ENCODE measurements at places on chromosomes 6 and 20.

- no peak for DNase-seq
These were observed 7.5 kb downstream of the TRAF3IP2 start for GRCh38 chr6:111598181-111598580.

DNA sequence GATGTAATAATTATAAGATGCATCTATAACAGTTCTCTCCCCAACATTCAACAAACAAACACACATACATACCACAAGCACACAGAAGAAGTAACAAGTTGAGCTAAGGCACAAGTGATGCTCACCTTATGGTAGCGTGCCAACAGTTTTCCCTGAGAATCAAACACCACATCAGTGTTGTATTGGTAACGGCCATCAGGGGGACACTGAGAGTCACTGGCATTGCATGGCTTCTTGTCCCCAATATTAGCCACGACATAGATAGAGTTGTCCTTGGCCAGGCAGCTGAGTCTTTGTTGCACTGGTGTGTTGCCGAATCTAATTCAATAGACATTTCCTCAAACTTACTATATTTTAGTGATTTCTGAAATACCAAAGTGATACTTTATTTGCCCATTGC, 14.8 kb upstream of the VNN1 start:
- DNase-seq: no peak

- no peak for DNase-seq
These were observed 153.7 kb downstream of the MOXD1 start for GRCh38 chr6:132247381-132248159.

DNA sequence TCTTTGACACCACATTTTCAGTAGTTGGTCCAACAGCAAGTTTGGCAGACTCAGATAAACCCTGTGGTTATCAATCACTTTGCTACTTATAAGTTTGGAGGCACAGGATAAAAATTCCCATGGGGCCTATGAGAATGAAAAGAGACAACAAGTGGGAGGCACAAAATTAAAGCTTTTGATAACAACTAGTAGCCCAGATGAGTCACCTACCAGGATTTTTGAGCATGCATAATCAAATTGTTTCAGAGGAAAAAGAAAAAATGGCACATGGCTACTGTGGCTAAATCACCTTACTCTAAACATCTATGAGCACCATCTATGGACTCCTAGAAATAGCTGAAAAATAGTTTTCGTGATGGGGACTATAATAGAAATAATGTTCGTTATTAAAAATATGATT, 40.8 kb upstream of the BMP5 start:
- no peak for DNase-seq

DNA sequence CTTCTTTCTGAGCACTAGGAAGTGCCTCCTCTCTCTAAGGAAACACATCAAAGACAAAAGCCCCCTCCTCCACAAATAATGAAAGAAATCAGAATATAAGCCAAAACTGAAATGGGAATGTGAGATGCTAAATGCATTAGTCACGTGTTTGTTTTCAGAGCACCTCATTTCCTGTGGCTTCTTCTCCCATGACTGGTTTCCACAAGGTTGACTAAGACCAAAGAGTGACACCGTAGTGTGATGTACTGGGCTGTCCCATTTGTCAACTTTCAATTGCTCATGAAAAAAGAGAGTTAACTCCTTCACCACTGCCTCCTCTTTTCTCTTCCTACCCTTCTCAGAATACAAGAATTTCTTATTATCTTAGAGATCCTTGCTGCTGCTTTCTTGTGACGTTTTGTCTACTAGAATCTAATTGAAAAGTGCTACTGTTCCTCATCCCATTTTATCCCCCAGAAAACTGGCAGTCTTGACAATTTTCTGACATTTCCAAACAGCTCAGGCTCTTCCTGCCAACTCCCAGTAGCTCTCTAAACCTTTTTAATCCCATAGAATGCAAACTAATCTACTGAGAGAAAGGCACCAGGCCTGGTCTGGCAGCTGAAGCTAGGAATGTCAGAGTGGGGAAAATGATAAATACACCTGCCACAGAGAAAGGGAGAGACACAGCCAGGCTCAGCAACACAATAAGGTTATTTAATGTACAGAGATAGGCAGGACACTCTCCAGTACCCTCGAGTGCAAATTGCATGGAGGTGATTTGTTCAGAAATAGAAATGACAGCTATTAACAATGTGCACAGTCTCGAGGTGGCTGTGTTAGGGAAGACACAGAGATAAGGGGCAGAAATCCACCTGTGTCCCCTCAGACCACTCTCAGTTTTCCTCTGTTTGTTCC, 671.7 kb upstream of the NRSN1 start:
- DNase-seq: no peak

- no peak for DNase-seq
These were observed 19.3 kb upstream of the SASH1 start for GRCh38 chr6:148323344-148323743.

DNA sequence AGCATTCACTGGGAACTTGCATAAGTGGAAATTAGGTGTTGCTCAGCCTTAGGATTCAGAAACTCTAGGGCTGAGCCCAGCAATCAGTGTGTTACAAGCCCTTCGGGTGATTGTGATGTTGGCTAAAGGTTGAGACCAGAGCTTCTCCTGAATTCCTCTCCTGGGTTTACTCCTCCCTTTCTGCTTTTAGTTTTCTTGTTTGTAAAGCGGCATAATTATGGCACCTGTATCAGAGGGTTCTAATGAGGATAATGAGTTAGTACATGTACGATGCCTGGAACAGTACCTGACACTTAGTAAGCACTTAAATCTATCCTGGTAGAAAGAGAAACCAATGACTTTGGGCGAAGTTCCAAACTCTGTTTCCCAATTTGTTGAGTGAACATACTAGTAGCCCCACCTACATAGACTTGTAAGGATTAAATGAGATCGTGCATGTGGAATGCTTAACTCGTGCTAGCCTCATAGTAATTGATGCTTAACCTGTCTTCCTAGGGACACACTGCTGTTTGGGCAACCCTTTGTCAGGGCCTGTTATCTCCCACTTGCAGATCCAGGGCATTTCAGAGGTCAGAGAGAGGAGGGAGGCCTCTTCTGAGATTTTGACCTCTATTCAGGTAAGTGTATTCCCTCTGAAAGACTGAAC, 932 bp upstream of the EZR start:
- DNase-seq: no peak

- no peak for DNase-seq
These were observed 19.6 kb downstream of the NT5E start for GRCh38 chr6:85469276-85470022.
